Sigmoid colon (tissue), 7 donors: ENCODE measurements at places on chromosomes 5 and 9.

- peak; percentile 46 for DNase-seq
These were observed 26.9 kb downstream of the NEURL1B start for GRCh38 chr5:172667786-172668593.

GRCh38 chr5:135417083-135417482, 18.1 kb upstream of the MACROH2A1 start:
- DNase-seq: no peak

DNA sequence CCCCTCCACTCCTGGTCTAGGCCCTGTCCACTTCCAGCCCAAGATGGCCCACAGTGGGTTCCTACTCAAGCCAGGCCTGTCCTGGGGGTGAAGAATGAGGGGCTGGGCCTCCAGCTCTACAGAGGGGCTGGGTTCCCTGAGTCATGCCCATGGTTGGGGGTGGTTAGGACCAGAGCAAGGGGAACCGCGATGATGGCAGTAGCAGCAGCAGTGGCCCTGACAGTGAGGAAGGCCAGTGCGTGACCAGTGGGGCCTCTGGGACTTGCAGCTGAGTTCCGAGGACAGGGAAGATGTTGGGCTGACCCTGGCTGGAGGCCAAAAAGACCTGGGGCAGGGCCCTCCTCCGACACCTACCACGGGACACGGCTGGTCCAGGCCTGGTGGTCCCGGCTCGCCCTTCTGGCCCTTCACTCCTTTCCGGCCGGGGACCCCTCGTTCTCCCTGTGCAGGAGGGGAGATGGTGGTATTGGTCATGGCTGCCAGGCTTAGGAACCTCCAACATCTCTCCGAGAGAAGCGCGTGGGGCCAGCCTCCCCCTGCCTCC, 9.2 kb upstream of the PHYKPL start:
- no peak for DNase-seq

DNA sequence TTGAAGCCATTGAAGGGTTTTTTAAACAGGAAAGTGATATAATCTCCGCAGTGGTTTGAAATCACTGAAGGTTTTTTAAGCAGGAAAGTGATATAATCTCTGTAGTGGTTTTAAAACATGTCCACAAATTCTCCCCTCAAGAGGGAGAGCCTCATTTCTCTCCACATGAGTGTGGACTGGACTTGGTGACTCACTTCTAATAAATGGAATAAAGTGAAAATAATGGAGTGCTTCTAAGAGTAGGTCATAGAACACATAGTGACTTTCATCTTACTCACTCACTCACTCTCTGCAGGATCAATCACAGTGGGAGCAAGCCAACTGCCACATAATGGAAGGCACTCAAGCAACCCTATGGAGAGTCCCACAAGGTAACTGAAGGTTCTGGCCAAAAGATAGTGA, 12.0 kb downstream of the CTNNAL1 start:
- DNase-seq: no peak

GRCh38 chr9:134067904-134068743, at the start of gene BRD3:
TSS of gene BRD3 (minus strand) at chr9:134068026. CDS start at chr9:134053477, 14,549 bp downstream.
- peak; percentile 91 for DNase-seq

- no peak for DNase-seq
These were observed 31.6 kb downstream of the FNIP1 start for GRCh38 chr5:131765261-131765660.

DNA sequence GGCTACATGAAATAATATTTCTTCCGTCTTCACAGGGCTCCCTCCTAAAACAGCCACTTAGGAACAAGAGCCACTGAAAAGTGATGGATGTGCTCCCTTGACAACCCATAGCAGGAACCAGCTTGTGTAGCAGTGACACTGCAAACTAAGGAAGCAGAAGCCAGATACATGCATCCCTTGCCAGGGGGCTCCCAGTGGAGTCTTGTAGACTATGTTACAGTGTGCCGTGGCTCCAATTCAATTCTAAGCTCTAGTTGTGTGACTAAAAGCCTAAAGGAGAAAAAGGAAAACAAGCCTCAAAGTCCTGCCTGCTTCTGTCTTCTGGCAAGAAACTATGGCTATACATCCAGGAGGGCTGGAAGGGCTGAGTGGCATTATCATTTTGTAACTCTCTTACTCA, 12.2 kb upstream of the TAF1L start:
- DNase-seq: no peak

- DNase-seq: no peak
These were observed 422.1 kb downstream of the PDE4D start for GRCh38 chr5:59471463-59471862.

DNA sequence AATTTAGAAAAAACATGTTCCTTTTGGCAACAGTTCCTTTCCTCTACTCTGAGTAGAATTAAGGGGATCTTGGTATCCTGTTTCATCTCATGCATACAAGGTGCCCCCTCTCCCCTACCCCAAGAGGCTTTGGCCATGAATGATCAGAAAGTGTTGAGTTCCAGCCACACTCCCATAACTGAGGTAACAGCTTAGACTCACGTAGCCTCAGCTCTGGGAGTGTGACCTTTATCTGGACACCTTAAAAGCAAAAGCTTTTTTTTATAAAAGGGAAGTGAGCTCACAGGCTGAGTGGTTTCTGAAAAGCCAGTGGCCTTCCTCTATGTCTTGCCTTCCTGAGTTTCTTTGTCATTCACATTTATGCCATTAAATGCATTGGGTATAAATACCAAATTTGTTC, 900 bp upstream of the HAVCR2 start:
- DNase-seq: no peak

DNA sequence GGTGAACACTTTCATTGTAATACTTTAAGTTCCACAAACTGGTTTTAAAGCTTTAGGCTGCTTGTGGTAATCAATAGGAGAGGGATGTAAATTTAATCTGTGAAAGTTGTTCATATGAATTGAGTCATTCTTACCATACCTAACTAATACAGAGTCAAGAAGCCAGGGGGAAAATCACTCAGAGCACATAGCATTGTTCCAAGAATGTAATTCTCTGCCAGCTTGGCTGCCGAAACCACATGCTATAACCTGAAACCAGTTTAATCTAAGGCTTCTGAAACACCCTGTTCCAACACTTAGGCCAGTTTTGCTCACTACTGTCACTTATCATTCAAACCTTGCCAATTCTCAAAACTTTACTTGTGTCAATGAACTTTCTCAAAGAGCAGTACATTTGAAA, 528.8 kb upstream of the GRAMD2B start:
- DNase-seq: no peak

DNA sequence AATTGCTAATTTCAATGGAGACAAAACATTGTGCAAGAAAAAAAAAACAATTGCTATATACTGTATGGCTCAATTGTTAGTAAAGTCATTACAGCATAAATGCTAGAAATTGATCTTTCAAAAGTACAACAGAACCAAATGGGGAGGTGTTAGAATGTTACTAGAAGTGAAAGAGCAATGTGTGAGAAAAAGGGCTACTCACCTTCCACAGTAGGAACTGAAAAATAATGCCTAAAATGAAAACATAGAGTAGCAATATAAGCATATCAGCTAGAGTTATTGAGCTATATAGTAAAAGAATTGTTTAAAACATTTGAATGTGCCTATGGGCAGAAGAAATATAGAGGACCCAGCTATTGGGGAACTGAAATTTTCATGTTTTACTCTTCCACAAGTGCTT, 10.9 kb upstream of the RXFP3 start:
- no peak for DNase-seq

- no peak for DNase-seq
These were observed 26.3 kb upstream of the CDKN2AIPNL start for GRCh38 chr5:134437847-134438581.

GRCh38 chr9:93864032-93864431, 91.1 kb downstream of the BARX1 start:
- DNase-seq: no peak

GRCh38 chr5:10339958-10340357, 13.5 kb upstream of the MARCHF6 start:
- no peak for DNase-seq

DNA sequence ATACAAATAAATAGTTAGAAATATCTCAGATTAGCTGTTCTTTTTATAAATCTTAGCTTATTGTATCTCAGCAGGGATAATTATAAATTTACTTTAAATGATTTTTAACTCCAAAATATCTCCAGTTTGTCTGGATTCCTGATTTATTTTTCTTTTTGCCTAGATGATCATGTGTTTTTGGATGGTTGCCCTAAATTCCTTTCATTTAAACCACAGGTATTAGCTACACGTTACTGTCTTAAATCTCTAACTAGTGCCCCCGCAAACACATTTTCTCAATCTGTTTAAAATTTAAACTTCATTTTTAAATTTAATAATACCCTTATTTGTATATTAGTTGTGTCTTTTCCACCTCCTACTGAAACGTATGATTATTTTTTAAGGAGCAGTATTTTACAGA, 5.6 kb downstream of the FER start:
- DNase-seq: no peak

DNA sequence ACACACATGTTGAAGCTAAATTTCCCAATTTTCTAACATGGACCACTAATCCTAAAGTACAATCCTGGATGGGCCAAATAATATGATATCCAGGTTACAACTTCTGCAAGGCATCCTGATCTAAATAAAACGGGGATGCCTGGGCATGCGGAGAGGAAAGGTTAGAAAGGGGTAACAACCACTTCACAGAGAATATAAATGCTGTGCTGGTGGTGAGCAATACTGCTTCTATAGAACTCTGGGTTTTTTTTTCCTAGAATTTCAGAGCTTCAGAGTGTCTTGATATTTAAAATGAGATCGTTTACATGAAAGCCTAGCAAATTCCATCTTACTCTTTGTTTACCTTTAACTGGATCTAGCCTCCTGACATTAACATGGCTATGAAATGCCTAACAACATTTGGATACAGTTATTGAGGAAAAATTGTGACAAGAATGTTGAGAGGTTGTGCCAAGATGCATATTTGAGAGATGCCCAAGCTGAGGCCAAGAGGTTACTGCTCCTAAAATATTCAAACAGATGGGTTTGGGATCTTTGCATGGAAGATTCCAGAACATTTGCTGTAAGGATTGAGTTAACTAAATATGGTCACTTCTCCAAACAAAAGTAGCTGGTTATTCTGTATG, 22.4 kb downstream of the TNFAIP8 start:
- no peak for DNase-seq

GRCh38 chr9:113955076-113955752, 79.1 kb downstream of the ZNF618 start:
- no peak for DNase-seq

- DNase-seq: no peak
These were observed 939.7 kb downstream of the NR2F1-AS1 start for GRCh38 chr5:92641031-92641962.

- no peak for DNase-seq
These were observed 4.5 kb downstream of the TTC23L start for GRCh38 chr5:34843497-34843896.

DNA sequence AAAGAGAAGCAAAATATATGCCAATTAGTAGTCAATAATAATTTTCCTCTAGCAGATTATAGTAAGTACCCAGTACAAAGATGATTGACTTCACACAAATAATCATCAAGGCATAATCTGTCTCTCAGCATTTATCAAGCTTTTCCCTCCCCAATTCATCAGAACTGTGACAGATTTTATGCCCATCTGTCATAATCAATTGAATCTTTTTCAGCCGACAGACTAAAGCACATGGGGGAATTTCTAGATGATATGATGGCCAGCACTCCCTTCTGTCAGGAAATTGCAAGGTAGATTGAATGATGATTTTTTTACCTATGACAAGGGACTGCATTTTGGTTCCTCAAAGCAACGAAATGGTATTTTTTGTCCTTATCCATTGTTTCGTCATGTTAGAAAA, 227.1 kb upstream of the CYLC2 start:
- no peak for DNase-seq

DNA sequence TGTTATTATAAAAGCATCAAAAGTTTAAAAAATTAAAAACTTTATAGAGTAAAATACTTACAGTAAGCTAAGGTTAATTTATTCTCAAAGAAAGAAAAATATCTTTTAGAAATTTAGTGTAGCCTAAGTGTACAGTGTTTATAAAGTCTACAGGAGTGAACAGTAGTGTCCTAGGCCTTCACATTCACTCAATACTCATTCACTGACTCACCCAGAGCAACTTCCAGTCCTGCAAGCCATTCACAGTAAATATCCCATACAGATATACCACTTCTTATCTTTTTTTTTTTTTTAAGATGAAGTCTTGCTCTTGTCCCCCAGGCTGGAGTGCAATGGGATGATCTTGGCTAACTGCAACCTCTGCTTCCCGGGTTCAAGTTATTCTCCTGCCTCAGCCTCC, 73.1 kb upstream of the FST start:
- DNase-seq: no peak

- DNase-seq: no peak
These were observed 3.1 kb downstream of the RNF44 start for GRCh38 chr5:176533894-176534611.

GRCh38 chr5:113390224-113390623, 44.6 kb downstream of the TSSK1B start:
- DNase-seq: no peak

DNA sequence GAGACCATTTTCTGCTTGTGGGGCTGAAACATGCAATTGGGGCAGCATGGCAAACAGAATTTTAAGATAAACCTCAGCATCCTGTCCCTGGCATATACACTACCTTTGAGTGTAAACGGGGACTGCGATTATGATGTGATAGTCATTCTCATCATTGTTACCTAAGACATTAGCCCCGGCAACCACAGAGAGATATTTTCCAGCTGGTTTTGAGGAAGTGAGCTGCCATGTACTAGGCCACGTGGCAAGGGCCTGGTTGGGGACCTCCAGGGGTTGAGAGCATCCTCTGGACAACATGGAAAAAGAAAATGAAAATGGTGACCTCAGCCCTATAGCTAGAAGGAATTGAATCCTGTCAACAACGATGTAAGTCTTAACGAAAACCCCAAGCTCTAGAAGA, 623.6 kb upstream of the CDH18 start:
- DNase-seq: no peak

DNA sequence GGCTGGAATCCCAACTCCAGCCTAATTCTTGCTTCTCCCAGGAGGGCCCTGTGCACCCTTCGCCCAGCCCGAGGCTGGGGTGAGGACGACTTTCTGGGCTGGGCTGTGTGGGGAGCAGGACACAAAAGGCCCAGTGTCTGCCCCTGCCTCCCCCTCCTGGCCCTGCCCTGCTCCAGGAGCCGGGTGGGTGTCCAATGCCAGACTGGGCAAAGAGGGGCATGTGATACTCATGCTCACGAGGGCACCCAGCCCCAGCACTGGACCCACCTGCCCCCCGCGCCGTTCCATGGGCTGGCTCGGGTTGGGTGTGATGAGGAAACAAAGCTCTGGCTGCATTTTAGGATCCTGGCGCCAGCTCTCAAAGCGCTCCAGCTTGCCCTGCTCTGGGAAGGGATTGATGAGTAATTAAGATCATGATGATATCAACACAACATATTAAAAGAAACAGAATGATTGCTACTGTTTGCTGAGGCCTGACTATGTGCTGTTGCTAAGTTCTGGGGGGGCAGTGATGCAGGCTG, 30.7 kb downstream of the LHX2 start:
- DNase-seq: peak; percentile 63

- DNase-seq: no peak
These were observed 21.1 kb downstream of the HMGXB3 start for GRCh38 chr5:150021491-150022157.

DNA sequence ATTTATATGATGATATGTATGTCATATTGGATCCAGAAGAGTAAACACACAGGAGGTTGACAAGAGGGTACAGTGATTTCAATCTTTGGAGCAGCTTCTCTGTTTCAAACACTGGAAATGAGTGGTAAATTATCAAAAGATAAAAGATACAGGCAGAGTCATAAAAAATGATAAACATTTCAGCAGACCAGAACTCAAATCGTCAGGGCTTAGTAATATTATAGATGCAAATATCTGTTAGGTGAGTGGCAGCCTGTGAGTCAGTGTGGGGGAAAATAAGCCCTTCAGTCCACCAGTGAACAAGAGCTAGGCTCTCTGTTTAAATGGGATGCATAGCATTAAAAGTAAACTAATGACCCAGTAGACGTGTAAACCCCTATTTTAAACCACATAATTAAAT, 1378.1 kb downstream of the EFNA5 start:
- DNase-seq: no peak
